ENCODE measurements at places on chromosomes 5 and 9.

- DNase-seq = peak; percentile 51
Observed at GRCh38 chr5:128905568-128906110, 59.6 kb upstream of the SLC27A6 start.

DNA sequence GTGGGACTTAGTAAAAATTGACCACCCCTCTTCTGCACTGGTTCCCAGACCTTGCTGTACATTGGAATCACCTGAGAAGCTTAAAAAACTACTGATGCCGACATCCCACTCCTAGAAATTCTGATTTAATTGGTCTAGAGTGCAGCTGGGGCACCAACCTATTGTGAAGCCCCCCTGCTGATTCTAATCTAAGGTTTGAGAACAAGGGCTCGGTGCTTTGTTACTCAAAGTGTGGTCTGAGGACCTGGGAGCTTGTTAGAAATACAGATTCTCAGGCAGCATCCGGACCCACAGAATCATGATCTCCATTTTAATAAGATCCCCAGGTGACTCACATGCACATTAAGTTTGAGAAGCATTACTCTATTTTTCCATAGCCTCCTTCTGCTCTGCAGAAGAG, 57.8 kb upstream of the LPAR1 start:
- DNase-seq = no peak

- DNase-seq = no peak
Observed at GRCh38 chr5:167759057-167759821, 532.2 kb upstream of the WWC1 start.

DNA sequence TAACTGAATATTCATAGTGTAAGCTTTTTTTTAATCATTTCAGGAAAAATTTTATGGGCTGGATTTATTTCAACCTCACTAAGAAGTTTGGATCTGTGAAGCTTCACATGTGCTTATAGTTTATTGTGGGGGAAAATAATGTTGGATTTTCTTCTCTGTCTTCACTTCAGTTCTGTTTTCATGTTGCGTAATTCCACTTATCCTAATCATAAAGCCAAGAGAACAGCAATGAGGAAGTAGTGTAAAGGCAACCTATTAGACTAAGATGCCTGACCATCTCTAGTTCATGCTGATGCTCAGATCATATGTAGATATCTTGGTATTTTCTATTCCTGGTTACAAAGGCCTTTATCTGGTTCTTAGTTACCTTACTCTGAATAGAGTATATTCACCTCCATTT, 50.0 kb downstream of the CD180 start:
- DNase-seq = no peak

DNA sequence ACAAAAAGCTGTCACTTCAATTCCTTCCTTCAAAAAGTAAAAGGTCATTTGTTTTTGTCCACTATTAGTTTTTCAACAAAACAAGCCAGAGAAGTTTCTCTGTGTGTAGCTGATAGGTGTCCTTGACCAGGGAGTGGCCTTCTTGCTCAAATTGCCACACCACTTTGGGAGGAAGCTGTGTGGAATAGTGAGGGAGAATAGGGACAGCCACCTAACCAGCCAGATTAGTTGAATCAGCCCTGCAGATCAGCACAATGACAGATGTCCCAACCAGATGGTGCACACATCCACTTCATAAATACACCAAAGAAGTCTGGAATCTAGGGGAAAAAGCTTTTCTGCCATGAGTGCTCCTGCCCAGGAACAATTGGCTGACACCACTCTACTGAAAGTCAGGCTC, 37.2 kb downstream of the NREP start:
- no peak for DNase-seq

GRCh38 chr5:153552886-153553285, 62.4 kb downstream of the GRIA1 start:
- DNase-seq = no peak

GRCh38 chr5:36600917-36601527, 5.4 kb upstream of the SLC1A3 start:
- DNase-seq = no peak

GRCh38 chr9:34517185-34517584, 5.6 kb downstream of the ENHO start:
- no peak for DNase-seq

DNA sequence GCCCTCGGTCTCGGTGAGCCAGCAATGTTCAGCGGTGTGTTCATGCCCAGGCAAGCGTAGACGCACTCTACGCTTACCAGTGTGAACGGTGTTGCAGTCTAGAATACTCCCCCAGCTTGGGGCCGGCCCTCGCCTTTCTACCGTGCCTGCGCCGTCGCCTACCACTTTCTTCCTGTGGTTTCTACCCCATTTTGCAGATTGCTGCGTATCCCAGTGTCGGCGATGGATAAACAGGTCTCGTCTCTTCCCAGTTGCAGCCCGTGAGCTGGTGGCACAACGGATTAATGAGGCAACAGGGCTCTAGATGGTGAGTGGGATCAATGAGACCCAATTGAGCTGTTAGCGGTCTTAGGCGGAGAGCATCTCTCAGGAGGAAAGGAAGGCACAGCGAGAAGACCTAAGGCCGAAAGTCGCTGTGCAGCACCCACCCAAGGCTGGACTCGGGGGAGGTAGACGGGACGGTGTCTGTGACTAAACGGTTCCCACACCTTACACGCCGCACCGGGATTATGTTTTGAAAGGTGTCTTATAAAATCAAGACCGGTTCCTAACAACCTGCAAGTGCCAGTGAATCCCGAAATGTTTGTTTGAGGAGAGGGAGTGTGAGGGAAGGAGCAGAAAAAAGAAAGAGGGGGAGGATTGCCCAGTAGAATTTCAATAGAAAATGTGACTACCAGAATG, 5.8 kb downstream of the OTP start:
- DNase-seq = no peak

DNA sequence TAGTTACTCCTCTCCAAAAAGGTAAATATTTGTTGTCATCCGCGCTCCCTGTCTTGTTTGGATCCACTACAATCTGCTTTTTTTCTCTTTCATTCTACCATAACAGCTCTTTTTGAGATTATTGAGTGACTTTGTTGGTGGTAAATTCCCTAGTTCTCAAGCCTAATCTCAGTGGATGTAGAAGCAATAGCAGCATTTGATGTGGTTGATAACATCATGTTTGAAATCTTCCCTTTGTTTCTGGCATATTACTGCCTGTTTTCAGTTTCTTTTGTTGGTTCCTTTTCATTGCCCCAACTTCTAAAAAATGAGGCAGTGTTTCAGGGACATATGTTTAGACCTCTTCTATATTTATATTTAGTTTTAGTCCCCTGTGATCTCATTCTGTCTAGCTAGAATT, 8.9 kb downstream of the CDC42SE2 start:
- no peak for DNase-seq

DNA sequence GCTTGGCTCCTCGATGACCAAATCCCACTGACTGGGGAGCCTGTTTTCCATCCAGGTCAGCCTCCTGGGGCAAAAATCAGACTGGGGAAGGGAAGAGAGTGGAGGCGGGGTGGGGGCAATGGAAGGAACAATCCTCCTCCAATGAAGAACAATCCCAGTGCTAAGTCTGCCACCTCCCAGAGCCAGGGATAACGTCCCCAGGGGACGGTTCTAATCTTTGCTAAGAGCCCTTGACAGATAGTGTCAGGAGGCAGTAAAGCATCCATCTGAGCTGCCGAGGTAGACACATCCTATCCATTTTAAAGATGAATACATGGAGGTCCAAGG, 298.5 kb upstream of the MSX2 start:
- no peak for DNase-seq

DNA sequence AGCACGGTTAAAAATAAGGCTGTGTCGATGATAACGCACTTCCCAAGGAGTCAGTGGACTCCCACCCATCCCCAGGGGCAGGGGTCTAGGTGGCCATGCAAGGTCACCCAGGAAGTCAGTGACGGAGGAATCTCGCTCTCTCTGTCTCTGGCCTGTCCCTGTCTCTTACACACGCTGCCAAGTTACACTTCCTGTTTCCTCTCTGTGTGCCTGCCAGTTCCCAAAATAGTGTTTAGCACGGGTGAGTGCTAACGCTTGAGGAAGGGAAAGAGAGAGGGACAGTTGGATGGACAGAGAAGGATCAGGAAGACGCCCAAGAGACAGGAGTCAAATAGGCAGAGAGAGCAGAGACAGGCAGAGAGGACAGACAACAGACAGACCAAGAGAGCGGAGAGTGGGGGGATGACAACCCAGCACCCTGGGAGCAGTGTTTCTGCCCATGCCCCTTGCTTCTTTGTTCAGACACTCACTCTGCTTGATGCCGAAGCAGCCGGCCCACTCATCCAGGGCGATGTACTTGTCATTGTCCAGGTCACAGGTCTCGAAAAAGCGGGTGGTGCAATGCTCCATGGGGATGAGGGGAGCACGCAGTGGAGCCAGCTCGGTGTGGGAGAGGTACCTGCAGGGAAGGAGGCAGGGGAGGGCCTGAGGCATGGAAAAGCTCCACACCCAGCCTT, 23.0 kb downstream of the SPARC start:
- DNase-seq = peak; percentile 71

DNA sequence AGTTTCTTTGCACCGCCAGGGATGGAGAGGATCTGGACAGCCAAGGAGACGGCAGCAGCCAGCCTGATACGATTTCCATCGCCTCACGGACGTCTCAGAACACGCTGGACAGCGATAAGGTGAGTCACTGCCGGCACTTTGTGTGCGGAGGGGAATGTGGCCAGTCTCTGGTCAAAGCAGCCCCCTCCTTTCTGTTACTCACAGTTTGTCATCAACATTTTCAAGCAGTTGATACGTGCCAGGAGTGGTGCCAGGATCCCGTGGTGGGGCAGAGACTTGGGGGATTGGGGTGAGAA, 175.1 kb upstream of the OTULINL start:
- DNase-seq = no peak

- DNase-seq = peak; percentile 40
Observed at GRCh38 chr5:159095866-159096242, 3.9 kb downstream of the EBF1 start.

GRCh38 chr9:74876382-74876949, 11.3 kb downstream of the TRPM6 start:
- DNase-seq = no peak

DNA sequence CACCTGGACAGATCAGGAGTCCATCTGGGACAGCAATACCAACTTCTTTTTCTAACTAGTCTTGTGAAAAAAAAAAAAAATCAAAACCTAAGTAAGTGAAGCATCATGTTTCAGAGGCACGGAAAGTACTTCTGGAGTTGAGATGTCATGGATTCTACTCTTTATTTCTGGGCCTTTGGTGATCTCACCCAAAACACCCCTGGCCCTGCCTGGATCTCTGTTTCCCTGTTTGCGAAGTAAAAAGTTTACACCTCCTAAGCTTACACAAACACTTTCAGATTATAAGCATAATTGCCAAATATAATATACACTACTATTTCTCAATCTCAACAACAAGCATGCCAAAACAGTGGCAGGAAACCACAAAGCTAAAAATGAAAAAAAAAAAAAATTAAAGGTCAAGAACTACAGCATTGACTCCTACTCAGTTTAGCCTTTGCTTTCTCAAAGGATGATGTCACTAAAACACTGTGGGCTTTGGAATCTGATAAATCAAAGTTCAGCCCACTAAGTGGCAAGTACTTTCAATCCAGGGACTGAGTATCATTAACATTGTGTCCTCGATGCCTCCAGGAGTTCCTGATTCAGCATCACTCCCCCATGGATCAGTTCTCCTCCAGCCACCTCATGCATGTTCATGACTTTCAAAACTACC, 291.9 kb downstream of the NFIB start:
- DNase-seq = no peak

DNA sequence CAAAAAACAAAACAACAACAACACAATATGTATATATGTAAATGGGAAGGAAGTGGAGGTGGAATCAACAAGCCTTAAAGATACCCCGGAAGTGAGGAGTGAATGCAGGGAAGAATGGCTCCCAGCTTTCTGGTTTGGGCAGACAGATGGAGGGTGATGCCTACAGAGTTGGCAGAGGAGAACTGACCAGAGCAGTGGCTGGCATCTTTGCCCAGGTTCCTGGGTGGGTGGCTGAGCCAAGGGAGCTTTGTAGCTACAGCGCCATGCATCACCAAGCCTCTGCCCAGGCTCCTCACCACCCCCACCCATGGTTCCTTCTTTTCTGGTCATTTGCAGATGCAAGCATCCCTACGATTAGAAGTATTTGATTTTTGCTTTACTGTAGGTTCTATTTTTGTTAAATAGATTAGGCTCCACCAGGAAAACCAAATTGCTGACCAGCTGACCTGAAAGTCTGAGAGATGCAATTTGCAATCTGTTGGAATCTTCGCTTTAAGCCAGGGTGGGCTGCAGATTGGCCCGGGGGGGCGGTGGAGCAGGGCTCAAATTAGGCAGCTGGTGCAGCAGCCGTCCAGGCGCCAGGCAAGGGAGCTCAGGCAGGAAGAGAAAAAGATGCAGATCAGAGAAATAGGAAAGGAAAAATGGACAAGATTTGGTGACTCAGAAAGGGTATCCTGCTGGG, 163.3 kb upstream of the TBC1D2 start:
- no peak for DNase-seq

- no peak for DNase-seq
Observed at GRCh38 chr5:155270725-155271124, 257.2 kb downstream of the KIF4B start.

GRCh38 chr5:10642367-10642766, 78.5 kb downstream of the ANKRD33B start:
- peak; percentile 3 for DNase-seq

DNA sequence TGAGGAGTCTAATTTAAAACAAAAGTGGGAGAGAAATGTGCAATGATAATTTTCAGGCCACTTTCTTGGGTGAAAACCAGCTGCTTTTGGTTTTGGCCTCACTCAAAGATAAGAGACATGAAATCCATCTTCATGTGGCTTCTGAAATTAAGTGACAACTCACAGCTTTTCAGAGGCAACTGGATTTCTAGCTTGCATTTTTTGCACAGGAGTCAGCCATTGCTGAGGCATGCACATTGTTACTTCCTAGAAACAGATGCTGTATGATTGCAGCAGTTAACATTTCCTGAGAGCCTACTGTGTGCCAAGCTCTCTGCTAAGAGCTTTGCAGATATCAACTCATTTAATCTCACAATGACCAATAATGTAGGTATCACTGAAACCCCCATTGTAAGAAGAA, 562.6 kb downstream of the NR2F1-AS1 start:
- no peak for DNase-seq

GRCh38 chr5:178994580-178995340, at the start of gene GRM6:
Gene GRM6 (minus strand): TSS chr5:178995320. CDS start chr5:178994944, 376 bp downstream.
- DNase-seq = no peak

- DNase-seq = no peak
Observed at GRCh38 chr9:110622368-110622767, 42.8 kb upstream of the SVEP1 start.
